ENCODE measurements at places on chromosomes 12 and 14. TPM values are rescaled to one million over a fixed set of nuclear protein-coding genes. Genes with fewer than 3 reads are reported as not detected.

DNA sequence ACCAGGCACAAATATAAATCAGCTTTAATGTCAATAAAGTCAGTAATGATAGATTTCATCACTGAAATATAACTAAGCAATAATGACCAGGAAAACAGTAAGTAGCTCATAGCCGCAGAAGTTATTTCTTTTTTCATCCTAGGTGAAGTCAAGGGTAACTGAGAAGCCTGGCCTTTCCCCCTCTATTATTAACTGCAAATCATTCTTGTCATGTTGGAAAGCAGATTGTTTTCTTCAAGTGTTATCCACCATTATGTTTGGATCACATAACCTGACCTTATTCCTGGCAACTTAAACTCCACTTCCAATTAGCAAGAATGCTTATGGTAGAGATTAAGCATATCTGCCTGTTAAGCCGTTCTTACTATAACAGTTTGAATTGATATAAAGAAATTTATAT lies 603.4 kb upstream of the FOXG1 start:
- no peak for DNase-seq

GRCh38 chr12:120698665-120699064 lies 11.6 kb upstream of the UNC119B start:
- no peak for DNase-seq

- DNase-seq, result no peak
Measured at GRCh38 chr14:74705613-74706500, 7.0 kb downstream of the AREL1 start.

CCDC175 gene
- total RNA-seq, result not detected

- DNase-seq, result no peak
Measured at GRCh38 chr12:53068811-53069585, 10.2 kb downstream of the SPRYD3 start.

SERPINA10 gene
- total RNA-seq, result not detected

SERPINA5 gene
- 2.5 TPM for total RNA-seq

Data from heart right ventricle (tissue), 16 donors.